ENCODE measurements at places on chromosomes 13 and 19.

DNA sequence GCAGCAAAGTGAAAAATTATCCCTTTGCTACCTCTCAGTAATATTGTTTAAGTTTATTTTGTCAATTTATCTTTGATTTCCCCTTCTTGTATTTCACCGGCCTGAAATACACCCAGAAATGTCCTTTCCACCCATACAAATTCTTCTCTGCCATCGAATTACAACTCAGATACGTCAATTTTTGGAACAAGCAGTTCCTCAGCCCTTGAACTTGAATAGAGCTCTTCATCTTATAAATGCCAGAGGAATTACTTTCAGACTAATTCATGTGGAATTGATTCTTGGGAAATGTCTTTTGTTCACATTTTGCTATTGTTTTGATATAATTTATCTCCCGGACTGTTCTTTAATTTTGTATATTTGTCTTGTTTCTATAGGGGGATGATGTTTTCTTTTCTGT, 1359.3 kb upstream of the MIR17HG start:
- DNase-seq = no peak

- no peak for DNase-seq
Observed at GRCh38 chr13:98237331-98237730, 60.3 kb upstream of the RNF113B start.

GRCh38 chr19:53991224-53992113, at the start of gene CACNG6:
TSS of gene CACNG6 (plus strand) at chr19:53991637. CDS start at chr19:53992878, 1,241 bp downstream.
- DNase-seq = no peak

GRCh38 chr19:46715620-46715974, 1.3 kb downstream of the PRKD2 start:
- DNase-seq = no peak

DNA sequence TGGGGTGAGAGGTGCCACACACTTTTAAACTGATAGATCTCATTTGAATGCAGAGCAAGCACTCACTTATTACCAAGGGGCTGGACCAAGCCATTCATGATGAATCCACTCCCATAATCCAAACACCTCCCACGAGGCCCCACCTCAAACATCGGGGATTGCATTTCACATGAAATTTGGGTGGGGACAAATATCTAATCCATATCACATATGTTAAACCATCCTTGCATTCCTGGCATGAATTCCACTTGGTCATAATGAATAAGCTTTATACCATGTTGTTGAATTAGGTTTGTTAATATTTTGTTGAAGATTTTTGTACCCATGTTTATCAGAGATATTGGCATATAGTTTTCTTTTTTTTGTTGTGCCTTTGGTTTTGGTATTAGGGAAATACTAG, 1198.7 kb upstream of the ATXN8OS start:
- no peak for DNase-seq

DNA sequence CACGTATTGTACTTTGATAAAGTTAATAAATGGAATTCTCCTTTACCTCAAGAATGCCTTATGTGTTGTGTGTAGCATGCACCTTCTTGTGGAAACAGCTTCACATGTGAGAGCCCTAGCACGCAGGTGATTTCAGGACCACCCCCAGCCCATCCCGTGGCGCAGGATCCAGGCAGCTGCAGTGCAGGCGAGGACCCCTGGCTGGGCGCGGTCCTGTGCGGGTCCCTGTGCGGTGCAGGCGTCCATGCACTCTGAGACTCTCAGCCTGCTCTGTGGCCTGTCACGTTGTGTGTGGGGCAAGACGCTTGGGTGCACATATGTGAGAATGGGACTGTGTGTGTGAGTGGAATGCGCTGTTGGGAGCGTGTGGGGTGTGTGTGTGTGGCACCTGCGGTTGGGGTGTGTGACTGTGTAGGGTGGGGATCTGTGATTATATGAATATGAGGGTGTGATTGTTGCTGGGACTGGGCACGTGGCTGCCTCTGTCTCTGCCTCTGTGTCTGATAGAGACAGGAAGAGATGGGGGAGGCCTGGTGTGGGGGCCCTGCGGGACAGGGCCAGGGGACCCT, 30.8 kb downstream of the WTIP start:
- DNase-seq = no peak

DNA sequence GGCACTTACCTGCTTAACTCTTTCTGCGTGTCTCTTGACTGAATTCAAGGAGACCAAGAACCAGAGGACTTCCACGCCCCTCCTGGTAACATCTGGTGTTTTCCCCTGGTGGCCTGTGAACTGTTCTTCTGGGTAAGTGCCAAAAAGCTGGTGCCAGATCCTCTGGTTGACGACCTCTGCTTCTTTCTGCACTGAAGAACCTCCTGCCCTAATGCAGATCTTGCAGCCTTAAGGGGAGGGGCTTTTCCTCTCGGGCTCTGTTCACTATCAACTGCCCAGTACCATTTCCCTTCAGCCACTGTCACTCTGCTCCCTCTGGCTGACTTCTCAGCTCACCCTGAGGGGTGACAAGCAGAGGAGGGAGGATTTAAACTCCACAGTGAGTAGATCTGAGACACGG, 6.1 kb upstream of the ERVV-1 start:
- no peak for DNase-seq

DNA sequence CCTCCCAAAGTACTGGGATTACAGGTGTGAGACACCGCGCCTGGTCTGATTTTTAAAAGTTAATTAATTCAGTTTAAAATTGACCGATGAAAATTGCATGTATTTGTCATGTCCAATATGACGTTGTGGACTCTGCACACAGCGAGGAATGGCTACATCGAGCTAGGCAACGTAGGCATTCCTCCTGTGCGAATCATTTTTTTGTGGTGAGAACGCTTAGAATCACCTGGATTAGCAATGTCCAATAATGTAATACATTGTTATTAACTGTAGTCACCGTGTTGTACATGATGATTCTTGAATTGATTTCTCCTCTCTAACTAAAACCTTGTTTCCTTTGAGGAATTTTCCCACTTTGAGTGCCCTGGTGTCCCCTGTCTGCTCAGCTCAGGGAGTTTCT, 3.4 kb downstream of the LAIR2 start:
- DNase-seq = no peak

DNA sequence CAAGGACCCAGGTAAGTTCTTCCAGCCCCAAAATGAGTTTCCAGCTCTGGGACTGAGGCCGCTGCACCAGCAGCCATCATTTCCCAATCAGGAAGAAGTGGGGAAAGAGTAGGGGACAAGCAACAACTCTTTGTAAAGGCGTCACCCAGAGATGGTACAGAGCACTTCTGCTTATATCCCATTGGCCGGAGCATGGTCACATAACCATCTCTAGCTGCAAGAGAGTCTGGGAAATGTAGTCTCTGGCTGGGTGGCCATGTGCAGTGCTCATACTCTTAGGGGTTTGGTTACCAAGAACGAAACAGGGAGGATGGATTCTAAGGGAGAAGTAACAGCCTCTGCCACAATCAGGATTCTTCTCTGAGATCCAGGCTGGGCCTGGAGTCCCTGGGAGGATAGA, 26.3 kb downstream of the CKM start:
- DNase-seq = no peak
